ENCODE measurements at places on chromosomes 12 and 14. TPM values are rescaled to one million over a fixed set of nuclear protein-coding genes. Genes with fewer than 3 reads are reported as not detected.

The MYO1A gene
- 0.36 TPM for total RNA-seq

The ATF7IP gene
- total RNA-seq: 91.8 TPM

The CPNE6 gene
- total RNA-seq: not detected

The TPH2 gene
- not detected for total RNA-seq

The L2HGDH gene
- 4.6 TPM for total RNA-seq

The FOXG1 gene
- 0.09 TPM for total RNA-seq

The MED13L gene
- total RNA-seq: 193 TPM

The ANKRD33 gene
- 0.76 TPM for total RNA-seq

The DAO gene
- total RNA-seq: not detected

The FGF23 gene
- not detected for total RNA-seq

The KRT2 gene
- total RNA-seq: not detected

The NDRG2 gene
- 398 TPM for total RNA-seq

The TEX52 gene
- not detected for total RNA-seq

- DNase-seq: no peak
These were observed 1.8 kb upstream of the IAPP start for GRCh38 chr12:21370845-21371449.

GRCh38 chr14:36430169-36430568, 89.9 kb downstream of the NKX2-1 start:
- no peak for DNase-seq

DNA sequence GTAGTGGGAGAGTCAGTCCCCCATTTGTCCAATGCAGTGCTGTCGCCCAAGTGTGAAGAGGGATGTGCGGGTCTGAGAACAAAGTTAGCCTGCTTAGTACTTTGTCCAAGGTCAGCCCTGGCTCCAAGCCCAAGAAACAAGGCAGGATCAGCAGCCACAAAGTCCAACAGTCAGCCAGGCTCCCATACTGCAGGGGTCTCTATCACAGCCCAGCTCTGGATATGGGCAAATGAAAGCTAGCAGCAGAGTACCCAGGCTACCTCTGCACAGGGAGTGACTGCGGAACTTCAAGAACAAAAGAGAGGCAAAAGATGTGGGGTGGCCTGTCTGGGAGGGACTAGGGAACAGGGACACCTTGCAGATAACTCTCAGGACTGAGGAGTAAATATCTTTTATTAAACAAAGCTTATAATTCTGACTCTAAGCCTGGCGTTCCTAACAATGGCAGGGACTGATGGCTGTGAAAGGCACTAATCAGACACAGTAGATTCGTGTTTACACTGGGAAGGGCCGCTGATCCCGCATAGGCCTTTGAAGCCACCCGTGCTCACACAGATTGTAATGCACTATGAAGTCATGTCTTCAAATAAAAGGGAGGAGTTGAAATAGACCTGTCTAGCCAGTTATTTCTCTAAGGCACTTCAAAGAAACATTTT, 91.0 kb upstream of the EEA1 start:
- DNase-seq: no peak

- no peak for DNase-seq
These were observed 377 bp downstream of the CCNT1 start for GRCh38 chr12:48716168-48716492.

DNA sequence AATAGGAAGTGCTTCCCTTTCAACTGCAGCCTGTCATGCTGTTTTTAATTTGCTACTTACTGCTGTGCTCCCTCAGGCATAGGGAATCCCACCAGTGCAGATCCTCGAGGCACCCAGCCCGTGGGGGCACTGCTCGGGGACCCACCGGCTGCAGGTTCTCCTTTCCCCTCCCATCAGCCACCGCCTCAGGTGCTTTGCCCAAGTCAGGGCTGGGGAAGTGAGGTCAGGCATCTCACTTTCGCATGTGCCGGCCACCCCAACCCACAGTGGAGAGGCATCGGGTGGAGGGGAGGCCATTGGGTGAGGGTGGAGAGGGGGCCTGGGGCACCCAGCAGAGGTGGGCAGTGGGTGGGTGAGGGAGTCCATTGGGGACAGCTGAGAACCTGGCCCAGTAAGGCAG, 41.9 kb upstream of the MAX start:
- no peak for DNase-seq

DNA sequence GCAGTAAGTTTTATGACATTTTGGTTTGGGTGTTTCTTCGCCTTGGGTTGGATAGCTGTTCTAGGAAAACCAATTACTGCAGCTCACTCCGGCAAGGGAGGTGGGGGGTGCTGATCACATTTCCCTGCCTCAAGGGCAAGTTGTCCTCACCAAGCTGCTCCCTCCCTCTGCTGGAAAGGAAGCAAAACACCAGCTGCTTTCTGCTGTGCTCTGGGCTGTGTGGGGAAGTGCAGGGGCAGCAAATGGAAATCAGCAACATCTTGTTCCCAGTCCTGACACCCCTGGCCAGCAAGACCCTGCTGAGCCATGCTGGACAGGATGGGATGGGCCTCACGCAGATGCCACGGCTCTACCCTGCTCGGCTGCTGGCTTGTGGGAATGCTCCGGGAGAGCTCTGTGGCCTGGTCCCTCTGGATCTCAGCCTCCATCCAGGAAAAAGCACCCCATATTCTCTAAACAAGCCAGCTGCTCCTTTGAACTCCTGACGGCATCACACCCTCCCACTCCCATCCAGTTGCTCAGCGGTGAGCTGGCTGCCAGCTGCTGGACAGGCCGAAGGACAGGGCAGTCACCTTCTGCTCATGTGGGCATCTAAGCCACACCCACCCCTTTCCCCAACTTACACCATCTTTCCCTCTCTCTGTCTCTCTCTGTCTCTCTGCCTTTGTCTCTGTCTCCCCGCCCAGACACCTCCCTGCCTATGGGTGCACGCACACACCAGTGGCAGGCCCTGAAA, 52.4 kb upstream of the EIF5 start:
- no peak for DNase-seq

DNA sequence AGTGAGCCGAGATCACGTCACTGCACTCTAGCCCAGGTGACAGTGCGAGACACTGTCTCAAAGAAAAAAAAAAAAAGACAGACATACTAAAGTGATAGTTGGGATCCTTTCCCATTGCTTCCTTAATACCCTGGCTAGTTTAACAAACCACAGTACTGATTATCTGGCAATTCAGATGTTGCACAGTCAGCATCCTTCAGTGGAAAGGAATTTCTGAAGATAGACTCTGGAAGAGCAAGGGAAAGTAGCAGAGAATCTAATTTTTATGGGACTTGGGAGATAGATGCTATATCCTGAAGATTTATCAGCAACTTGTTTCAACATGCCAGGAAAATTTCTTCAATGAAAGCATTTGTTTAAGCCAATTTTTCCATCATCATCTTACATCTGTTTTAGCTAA, 6.5 kb upstream of the PPFIBP1 start:
- no peak for DNase-seq

DNA sequence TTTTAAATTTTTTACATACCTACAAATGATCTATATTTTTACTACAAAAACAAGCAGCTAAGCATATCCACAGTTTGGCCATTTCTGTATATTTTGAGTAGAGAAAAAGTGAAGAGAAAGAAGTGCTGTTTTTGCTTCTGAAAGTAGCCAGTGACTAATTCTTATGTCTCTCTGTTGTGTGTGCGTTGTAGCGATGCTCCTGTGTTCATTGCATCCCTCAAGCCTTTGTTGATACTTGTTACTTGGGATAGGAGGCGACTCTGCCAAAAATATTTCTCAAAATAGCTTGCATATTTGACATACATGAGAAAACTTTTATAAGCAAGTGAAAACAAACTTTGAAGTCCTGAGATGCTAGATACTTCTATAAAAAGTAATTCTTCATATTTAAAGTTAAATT, 714.1 kb downstream of the FSCB start:
- no peak for DNase-seq

GRCh38 chr12:50049254-50050118, 7.9 kb upstream of the ASIC1 start:
- DNase-seq: no peak

- no peak for DNase-seq
These were observed 84.6 kb downstream of the ESR2 start for GRCh38 chr14:64209444-64210131.

GRCh38 chr12:58323676-58324075, 382.3 kb downstream of the ATP23 start:
- no peak for DNase-seq

- DNase-seq: no peak
These were observed 94.5 kb downstream of the CACNA1C start for GRCh38 chr12:2147335-2147734.

DNA sequence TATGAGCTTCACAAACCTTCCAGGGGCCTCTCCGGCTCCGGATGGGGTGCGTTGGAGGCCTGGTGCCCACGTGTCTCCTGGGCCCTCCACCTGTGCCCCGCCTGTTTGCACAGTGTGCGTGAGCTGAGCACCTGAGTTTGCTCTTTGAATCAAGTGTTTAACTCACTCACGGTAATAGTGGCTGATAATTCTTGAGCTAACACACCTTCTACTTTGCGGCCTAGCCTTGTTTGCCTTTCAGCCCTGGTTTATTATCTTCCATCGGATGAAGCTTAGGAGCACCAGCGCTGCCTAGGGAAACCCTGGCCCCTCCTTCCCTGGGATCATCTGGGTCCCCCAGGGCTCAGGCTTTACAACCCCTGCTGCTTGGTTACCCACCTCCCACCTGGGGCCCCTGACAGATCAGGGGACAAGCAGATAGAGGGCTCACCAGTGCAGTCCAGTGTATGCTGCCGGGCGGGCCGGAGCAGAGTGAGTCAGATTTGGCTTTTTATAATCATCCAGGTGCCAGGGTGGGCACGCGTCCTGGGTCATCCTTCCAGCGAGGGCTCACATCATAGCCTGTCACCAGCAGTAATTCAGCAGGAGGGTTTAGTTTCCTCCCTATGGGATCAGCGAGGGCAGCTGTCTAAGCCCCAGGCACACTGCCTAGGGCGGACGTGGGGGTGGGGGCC, 62.8 kb upstream of the RFLNA start:
- DNase-seq: no peak

DNA sequence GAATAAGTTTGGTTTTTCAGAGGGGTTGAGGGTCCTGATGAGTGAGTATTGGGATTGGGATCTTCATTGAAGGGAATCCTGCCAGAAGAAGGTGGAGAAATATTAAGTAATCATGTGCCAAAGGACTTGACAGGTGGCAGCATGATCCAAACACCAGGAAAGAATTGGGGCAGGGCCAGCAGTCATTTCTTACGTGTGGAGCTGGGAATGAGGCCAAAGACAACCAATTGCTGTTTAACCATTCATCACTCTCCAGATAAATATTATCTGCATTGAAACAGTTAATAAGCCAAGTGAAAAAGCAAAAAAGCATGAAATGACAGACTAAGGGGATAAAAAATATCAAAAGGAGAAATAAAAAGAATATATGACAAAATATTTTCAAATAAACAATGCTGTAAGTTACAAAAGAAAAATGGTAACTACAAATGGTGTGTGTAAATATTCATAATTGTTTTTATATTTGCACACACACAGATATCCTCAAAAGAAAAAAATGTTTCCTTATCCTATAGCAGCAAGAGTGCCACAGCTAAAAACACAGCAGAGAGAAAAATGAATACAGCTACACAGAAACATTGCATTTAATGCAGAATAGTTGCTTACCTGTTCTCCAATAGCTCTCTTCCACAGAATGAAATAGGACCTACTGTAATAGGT, 26.2 kb downstream of the C2CD5 start:
- DNase-seq: no peak

DNA sequence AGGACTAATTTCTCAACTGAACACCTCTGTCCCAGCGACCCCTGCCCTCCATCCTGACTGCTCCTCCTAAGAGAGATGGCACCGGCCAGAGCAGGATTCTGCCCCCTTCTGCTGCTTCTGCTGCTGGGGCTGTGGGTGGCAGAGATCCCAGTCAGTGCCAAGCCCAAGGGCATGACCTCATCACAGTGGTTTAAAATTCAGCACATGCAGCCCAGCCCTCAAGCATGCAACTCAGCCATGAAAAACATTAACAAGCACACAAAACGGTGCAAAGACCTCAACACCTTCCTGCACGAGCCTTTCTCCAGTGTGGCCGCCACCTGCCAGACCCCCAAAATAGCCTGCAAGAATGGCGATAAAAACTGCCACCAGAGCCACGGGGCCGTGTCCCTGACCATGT, 756 bp downstream of the RNASE7 start:
- DNase-seq: no peak

GRCh38 chr14:29111554-29111953, 345.0 kb downstream of the FOXG1 start:
- DNase-seq: no peak

- no peak for DNase-seq
These were observed 924.4 kb upstream of the LRFN5 start for GRCh38 chr14:40682131-40682913.

DNA sequence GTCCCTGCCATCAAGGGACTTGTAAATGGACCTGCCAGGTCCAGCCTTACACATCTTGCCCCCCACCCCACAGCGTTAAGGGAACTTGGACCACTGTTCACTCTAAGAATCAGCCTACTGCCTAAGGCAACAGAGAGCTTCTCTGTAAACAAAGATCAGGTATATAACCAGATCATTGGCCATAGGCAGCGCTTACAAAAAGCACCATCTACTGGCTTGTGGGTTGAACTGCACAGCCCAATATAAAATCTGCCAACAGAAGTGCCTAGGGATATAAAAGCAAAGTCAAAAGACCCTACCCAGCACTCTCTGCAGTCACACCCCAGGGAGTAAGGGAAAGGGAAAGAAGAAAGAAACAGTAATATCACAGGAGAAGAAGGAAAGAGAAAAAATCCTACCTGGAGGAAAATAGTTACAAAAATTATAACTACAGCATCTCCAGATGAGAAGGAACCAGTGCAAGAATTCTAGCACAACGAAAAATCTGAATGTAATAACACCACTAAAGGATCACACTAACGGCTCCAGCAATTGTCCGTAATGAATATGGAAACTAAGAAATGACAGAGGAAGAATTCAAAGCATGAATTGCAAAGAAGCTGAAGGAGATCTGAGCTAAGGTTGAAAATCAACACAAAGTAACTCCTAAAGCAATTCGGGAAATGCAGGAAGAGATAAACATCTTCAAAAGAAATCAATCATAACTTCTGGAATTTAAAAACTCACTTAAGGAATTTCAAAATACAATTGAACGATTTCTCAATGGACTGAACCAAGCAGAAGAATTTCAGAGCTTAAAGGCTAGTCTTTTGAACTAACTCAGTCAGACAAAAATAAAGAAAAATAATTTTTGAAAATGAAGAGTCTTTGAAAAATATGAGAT, 95.2 kb upstream of the PCED1B start:
- no peak for DNase-seq

DNA sequence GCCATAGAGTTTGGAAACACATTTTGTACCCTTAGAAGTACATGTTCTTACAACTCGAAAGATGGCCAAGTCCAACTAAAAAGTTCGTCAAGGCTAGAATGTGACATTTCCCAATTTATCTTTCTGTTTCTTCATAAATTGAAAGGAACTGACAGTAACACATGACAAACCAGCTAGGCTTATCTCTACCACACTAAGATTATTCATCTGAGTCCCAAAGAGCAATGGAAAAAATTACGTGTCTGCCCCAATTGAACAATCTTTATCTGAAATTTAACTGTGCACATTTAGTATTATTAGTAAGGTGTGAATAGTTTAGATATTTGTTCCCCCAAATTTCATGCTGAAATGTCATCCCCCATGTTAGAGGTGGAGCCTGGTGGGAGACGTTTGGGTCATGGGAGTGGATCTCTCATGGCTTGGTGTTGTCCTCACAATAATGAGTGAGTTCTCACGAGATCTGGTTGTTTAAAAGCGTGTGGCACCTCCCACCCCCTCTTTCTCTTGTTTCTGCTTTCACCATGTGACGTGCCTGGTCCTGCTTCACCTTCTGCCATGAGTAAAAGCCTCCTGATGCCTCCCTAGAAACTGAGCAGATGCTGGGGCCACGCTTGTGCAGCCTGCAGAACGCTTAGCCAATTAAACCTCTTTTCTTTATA, 13.3 kb downstream of the CPM start:
- no peak for DNase-seq

All from sciatic nerve (tissue), 2 donors.